ENCODE measurements at places on chromosomes 2 and 18.

DNA sequence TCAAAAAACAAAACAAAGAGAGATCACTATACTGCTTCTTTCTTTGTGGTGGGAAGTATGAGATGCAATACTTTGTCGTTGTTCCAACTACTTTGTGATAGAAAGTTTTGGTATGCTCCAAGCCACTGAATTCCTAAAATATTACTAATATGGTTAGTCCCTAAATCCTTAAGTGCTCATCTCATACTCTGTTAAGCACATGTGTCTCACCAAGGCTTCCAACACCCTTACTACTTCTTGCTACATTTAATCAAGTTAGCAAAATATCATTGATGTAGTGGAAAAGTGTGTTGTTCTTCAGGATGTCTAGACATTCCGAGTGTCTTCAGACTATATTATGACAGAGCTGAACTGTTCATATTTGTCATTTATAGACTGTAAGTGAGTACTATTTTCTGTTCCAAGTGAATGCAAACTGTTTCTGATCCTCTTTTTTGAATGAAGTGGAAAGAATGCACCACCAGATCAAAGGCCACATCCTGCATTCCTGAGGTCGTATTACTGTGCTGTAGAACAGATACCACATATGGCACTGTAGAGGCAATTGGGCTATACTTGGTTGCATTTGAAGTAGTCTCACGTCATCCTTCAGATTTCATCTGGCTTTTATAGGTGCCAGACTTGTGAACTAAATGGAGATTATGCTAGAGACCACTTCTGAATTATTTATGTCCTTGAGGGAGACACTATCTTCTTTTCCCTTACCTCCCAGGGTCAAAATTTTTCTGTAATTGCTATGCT is 298.4 kb upstream of the ZNF521 start:
- H3K4me3 ChIP-seq = no peak overlapping the region
- no peak overlapping the region for H3K27ac ChIP-seq
- H3K4me1 ChIP-seq = peaks cover 25% of the 10 kb centered on the region
- DNase-seq = no peak

- no peak overlapping the region for H3K27ac ChIP-seq
- H3K4me1 ChIP-seq = peaks cover 52% of the 10 kb centered on the region
- DNase-seq = no peak
These were observed 114.9 kb downstream of the HDAC4 start for GRCh38 chr2:239285932-239286230.

GRCh38 chr2:218284106-218284811 is 8.0 kb downstream of the TMBIM1 start:
- DNase-seq = no peak
- H3K27me3 ChIP-seq = no peaks in the 10 kb centered on the region
- H3K27ac ChIP-seq = no peak overlapping the region
- H3K4me1 ChIP-seq = peaks cover 12% of the 10 kb centered on the region
- no peaks in the 10 kb centered on the region for H3K36me3 ChIP-seq

- H3K36me3 ChIP-seq = no peaks in the 10 kb centered on the region
- H3K27ac ChIP-seq = no peak overlapping the region
- no peak overlapping the region for H3K4me3 ChIP-seq
These were observed 5.3 kb upstream of the MC4R start for GRCh38 chr18:60377778-60378469.

- H3K4me1 ChIP-seq = peaks cover 3% of the 10 kb centered on the region
- no peaks in the 10 kb centered on the region for H3K27me3 ChIP-seq
- H3K36me3 ChIP-seq = no peaks in the 10 kb centered on the region
- H3K4me3 ChIP-seq = no peak overlapping the region
- no peak for DNase-seq
- no peak overlapping the region for H3K27ac ChIP-seq
These were observed 137.8 kb upstream of the SKOR2 start for GRCh38 chr18:47389210-47389609.

- H3K4me1 ChIP-seq = peaks cover 17% of the 10 kb centered on the region
- H3K27ac ChIP-seq = no peak overlapping the region
- H3K36me3 ChIP-seq = no peaks in the 10 kb centered on the region
These were observed 185.5 kb downstream of the KCNS3 start for GRCh38 chr2:18063826-18064470.

- no peak for DNase-seq
- no peaks in the 10 kb centered on the region for H3K36me3 ChIP-seq
- H3K4me3 ChIP-seq = no peak overlapping the region
- H3K27ac ChIP-seq = no peak overlapping the region
- no peaks in the 10 kb centered on the region for H3K4me1 ChIP-seq
These were observed 48.2 kb downstream of the PIGN start for GRCh38 chr18:62138461-62139235.

DNA sequence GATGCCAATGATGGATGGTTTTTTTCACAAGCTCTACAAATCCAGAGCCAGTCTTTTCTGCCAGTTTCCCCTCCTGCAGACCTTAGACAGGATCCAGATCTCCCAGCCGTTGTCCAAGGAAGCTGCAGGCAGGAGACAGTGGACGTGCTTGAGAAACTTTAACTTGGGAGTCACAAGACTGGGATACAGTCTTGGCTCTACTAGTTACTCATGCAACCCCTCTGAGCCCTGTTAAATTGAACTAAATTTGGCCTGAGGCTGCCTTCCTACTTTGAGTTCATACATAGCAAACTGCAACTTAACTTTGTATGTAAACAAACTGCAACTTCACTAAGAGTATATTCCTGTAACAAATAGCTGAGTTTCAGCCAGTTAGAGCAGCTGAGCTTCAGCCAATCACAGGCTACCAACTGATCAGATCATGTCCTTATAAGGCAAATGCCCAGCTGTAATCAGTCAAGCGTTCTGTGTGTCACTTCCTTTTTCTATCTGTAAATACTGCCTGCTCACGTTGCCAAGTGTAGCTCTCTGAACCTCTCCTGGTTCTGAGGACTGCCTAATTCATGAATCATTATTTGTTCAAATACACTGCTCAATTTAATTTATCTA is 140.9 kb downstream of the CAPN13 start:
- 0 out of 2 replicates have a peak overlapping the region, but pooled peaks have one; percentile 32 for H3K27ac ChIP-seq
- H3K27me3 ChIP-seq = peaks cover 4% of the 10 kb centered on the region
- H3K36me3 ChIP-seq = peaks cover 31% of the 10 kb centered on the region
- no peaks in the 10 kb centered on the region for H3K4me1 ChIP-seq
- no peak for DNase-seq

- peaks cover 48% of the 10 kb centered on the region for H3K27me3 ChIP-seq
- DNase-seq = peak; percentile 75
- peaks cover 18% of the 10 kb centered on the region for H3K4me1 ChIP-seq
- H3K27ac ChIP-seq = no peak within 1 kb of the TSS
- no peaks in the 10 kb centered on the region for H3K36me3 ChIP-seq
These were observed at the start of gene ANKRD53 for GRCh38 chr2:70978341-70979179. Gene ANKRD53, plus strand, starts transcription at chr2:70978630. Its CDS starts 16 bp downstream, at chr2:70978646.

DNA sequence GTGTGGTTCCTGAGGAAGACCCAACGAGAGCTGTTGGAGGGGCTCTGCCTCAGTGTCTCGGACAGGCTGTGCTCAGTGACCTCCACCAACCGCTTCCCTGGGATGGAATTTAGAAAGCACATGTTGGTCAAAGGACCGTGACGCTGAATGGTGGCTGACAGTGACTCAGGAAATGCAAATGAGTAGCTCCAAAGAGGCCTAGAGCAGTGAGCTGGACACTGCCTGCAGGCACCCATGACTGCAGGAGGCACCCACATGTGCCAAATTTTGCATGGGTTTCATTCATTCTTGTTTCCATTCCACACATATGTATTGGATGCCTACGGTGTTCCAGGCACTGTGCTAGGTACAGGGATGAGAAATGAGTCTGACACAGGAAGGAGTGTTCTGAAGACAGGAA is 46.4 kb downstream of the ACKR3 start:
- H3K36me3 ChIP-seq = no peaks in the 10 kb centered on the region
- no peak for DNase-seq
- peaks cover 3% of the 10 kb centered on the region for H3K27me3 ChIP-seq
- no peaks in the 10 kb centered on the region for H3K4me1 ChIP-seq
- H3K27ac ChIP-seq = no peak overlapping the region
- no peak overlapping the region for H3K4me3 ChIP-seq

GRCh38 chr2:29871541-29871940 is 49.8 kb downstream of the ALK start:
- no peak overlapping the region for H3K4me3 ChIP-seq
- H3K27ac ChIP-seq = no peak overlapping the region
- H3K27me3 ChIP-seq = no peaks in the 10 kb centered on the region
- no peaks in the 10 kb centered on the region for H3K36me3 ChIP-seq
- DNase-seq = no peak

DNA sequence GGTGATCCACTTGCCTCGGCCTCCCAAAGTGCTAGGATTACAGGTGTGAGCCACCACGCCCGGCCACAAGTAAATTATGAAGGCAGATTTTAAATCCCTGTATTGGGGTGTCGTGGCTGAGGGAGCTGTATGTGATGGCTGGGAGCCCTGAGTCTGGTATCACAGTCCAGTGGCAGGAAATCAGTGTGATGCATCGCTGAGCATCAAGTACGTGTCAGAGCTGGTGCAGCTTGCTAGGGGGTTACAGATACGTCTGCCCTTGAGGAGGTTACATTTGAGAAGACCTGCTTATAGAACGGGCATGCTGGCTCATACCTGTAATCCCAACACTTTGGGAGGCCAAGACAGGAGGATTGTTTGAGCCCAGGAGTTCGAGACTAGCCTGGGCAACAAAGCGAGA is 4.3 kb downstream of the ENOSF1 start:
- H3K27ac ChIP-seq = no peak overlapping the region
- DNase-seq = no peak
- H3K4me3 ChIP-seq = no peak overlapping the region
- H3K36me3 ChIP-seq = peaks cover 28% of the 10 kb centered on the region
- H3K27me3 ChIP-seq = no peaks in the 10 kb centered on the region

- H3K4me3 ChIP-seq = no peak overlapping the region
- no peak overlapping the region for H3K27ac ChIP-seq
- H3K36me3 ChIP-seq = peaks cover 4% of the 10 kb centered on the region
- no peak for DNase-seq
These were observed 494.7 kb downstream of the ARHGAP15 start for GRCh38 chr2:143623909-143624260.

DNA sequence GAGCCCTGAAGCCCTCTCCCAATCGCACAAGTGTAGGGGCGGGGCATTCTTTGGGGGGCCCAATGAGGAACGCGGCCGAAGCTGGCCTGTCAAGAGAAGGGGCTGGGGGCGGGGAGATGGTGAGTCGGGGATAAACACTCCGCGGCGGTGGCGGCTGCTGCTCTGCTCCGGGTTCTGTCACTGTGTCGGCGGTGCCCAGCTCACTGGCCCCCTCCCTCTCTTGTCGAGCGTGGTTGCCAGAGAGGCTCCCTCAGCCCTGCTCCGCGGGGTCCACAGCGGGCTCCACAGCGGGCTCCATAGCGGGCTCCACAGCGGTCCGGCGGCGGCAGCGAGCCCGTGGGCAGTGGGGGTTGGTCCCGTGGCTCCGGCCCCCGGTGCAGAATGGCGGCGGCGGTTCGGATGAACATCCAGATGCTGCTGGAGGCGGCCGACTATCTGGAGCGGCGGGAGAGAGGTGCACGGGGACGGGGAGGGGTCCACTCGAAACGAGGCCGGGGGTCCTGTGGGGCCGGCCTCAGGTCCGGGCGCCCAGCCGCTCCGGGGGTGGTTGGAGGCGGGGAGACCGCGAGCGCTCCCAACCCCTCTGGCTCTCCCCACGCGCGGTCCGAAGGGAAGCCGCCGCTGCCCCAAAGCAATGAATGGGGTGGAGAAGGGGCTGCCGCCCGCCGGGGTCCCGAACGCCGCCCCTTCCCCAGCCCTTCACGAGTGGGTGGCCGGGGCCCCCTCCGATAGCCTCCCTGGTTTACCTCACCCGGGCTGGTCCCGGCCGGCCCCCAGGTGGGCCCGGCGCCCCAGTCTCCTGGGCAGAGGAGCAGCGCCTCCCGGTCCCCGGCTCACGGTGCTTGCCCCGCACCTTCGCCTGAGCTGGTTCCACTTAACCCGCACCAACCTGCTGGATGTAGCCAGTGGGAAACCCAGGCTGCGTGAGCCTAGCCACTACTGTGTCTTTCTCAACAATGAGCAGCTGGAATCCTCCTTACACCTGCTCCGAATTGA is at the start of gene MXD1:
Gene MXD1 (plus strand): TSS at position 160 of the 996 bp plus-strand sequence. CDS start 222 bp downstream, at position 382.
- peak within 1 kb of the TSS; percentile 71 for H3K4me3 ChIP-seq
- H3K4me1 ChIP-seq = peaks cover 4% of the 10 kb centered on the region
- H3K27me3 ChIP-seq = no peaks in the 10 kb centered on the region
- H3K27ac ChIP-seq = peak within 1 kb of the TSS; percentile 70
- H3K36me3 ChIP-seq = no peaks in the 10 kb centered on the region

- no peak for DNase-seq
- no peak overlapping the region for H3K27ac ChIP-seq
- no peaks in the 10 kb centered on the region for H3K36me3 ChIP-seq
- H3K4me3 ChIP-seq = no peak overlapping the region
These were observed 3.2 kb upstream of the MGAT4A start for GRCh38 chr2:98734162-98734561.

- H3K36me3 ChIP-seq = peaks cover 24% of the 10 kb centered on the region
- peak overlapping the region; percentile 99 for H3K27ac ChIP-seq
- no peaks in the 10 kb centered on the region for H3K27me3 ChIP-seq
- DNase-seq = peak; percentile 83
- peak overlapping the region; percentile 91 for H3K4me3 ChIP-seq
These were observed 668 bp upstream of the ANKRD12 start for GRCh38 chr18:9135912-9136314.

DNA sequence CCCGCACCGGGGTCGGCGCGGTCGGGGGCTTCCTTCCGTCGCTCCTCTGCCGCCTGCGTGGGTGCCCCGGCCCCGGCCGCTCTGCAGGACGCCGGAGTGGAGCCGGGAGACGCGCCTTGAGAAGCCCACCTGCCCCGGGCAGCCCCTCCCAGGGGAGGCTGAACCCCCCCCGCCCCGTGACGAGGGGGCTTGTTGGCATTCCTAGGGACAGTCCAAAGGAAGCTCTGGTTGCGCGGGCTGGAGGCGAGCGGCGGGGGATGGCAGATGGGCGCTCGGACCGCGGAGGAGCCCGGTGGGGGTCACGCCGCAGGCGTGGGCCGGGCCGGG is 133.5 kb upstream of the MGAT5 start:
- H3K4me1 ChIP-seq = peaks cover 52% of the 10 kb centered on the region
- no peak overlapping the region for H3K27ac ChIP-seq
- peak overlapping the region; percentile 55 for H3K4me3 ChIP-seq
- no peaks in the 10 kb centered on the region for H3K36me3 ChIP-seq

- H3K27ac ChIP-seq = peak overlapping the region; percentile 85
- peaks cover 24% of the 10 kb centered on the region for H3K4me1 ChIP-seq
- peak overlapping the region; percentile 99 for H3K4me3 ChIP-seq
- H3K36me3 ChIP-seq = peaks cover 20% of the 10 kb centered on the region
- peak; percentile 54 for DNase-seq
- no peaks in the 10 kb centered on the region for H3K27me3 ChIP-seq
These were observed 500 bp downstream of the CCNYL1 start for GRCh38 chr2:207711750-207712530.

- no peaks in the 10 kb centered on the region for H3K27me3 ChIP-seq
- H3K4me3 ChIP-seq = no peak overlapping the region
- peaks cover 7% of the 10 kb centered on the region for H3K4me1 ChIP-seq
- no peak overlapping the region for H3K27ac ChIP-seq
- no peak for DNase-seq
- peaks cover 5% of the 10 kb centered on the region for H3K36me3 ChIP-seq
These were observed 484.6 kb upstream of the HS6ST1 start for GRCh38 chr2:128803222-128803621.

GRCh38 chr2:11969774-11970173 is 223.3 kb downstream of the LPIN1 start:
- H3K27me3 ChIP-seq = no peaks in the 10 kb centered on the region
- no peak overlapping the region for H3K27ac ChIP-seq
- no peaks in the 10 kb centered on the region for H3K4me1 ChIP-seq

GRCh38 chr2:165033402-165033801 is 78.1 kb upstream of the SLC38A11 start:
- DNase-seq = no peak
- no peaks in the 10 kb centered on the region for H3K4me1 ChIP-seq

- no peak overlapping the region for H3K4me3 ChIP-seq
- peak overlapping the region; percentile 53 for H3K27ac ChIP-seq
- H3K27me3 ChIP-seq = no peaks in the 10 kb centered on the region
These were observed 14.6 kb downstream of the GULP1 start for GRCh38 chr2:188306271-188306670.

Data from WTC11 (cell line).